ENCODE measurements at places on chromosomes 5 and 9. TPM values are rescaled to one million over a fixed set of nuclear protein-coding genes. Genes with fewer than 3 reads are reported as not detected.

FREM1 gene
- polyA plus RNA-seq, result 19.4 TPM

EIF4E1B gene
- not detected for polyA plus RNA-seq

DNA sequence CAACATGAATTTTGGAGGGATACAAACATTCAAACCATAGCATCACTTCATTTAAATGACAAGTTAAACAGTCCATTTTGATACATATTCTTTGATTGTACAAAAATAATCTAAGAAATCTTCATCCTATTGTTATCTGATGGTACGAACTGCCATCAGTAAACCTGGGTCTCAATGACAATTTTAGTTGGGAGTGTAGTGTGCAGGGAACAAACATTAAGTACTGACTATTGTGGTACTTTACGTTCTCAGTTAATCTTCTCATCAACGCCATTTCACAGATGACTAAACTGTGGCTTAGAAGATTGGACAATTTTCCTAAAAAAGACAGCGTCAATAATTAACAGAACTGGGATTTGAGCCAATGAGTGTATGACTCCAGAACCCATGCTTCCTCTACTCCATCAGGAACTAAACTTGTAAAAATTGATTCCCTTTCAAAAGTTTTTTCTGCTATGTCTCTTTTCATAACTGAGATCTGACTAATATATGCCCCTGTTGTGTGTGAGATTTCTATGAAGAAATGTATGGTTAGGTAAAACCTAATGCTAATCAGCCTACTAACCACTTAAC lies 21.1 kb downstream of the TNPO1 start:
- DNase-seq, result no peak

DNA sequence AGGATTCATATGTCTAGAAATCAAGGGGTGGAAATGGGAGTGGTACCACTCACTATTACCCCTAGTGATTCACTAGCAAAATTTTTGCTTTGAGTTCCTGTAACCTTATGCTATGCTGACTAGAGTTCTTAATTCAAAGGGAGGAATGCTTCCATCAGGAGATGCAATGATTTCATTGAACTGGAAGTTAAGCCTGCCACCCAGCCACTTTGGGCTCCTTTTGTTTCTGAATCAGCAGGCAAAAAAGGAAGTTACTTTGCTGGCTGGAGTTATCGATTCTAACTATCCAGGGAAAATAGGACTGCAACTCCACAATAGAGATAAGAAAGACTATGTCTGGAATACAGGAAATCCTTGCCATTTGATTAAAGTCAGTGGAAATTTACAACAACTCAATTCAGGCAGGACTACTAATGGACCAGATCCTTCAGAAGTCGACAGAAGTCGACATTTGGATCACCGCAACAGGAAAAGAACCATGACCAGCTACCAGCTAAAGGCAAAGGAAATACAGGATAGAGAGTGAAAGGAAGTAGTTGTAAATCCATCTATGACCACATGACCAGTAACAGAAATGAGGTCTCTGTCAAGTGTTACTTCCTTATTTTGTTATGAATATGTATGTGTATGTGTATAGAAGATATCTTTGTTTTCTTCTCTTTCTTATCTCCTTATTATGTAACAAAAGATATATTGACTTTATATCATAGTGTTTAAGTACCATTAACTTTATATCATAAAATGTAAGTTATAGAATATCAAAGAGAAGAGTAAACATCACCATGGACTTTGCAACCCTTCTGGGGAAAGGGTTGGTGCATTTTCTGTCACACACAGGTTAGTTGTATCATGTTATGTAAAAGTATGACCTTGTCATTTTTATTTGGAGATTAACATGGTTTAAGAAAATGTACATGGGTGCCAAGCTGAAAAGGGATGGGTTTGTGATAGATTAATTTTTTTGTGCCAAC lies 198.7 kb upstream of the HAPLN1 start:
- DNase-seq, result no peak

- DNase-seq, result no peak
Measured at GRCh38 chr9:19049917-19050636, 850 bp downstream of the RRAGA start.

All from forelimb muscle (tissue), 1 donor.